ENCODE measurements at places on chromosomes 12 and 14.
A peak's percentile ranks its signal among the peaks of the same experiment; 100 is the strongest.

DNA sequence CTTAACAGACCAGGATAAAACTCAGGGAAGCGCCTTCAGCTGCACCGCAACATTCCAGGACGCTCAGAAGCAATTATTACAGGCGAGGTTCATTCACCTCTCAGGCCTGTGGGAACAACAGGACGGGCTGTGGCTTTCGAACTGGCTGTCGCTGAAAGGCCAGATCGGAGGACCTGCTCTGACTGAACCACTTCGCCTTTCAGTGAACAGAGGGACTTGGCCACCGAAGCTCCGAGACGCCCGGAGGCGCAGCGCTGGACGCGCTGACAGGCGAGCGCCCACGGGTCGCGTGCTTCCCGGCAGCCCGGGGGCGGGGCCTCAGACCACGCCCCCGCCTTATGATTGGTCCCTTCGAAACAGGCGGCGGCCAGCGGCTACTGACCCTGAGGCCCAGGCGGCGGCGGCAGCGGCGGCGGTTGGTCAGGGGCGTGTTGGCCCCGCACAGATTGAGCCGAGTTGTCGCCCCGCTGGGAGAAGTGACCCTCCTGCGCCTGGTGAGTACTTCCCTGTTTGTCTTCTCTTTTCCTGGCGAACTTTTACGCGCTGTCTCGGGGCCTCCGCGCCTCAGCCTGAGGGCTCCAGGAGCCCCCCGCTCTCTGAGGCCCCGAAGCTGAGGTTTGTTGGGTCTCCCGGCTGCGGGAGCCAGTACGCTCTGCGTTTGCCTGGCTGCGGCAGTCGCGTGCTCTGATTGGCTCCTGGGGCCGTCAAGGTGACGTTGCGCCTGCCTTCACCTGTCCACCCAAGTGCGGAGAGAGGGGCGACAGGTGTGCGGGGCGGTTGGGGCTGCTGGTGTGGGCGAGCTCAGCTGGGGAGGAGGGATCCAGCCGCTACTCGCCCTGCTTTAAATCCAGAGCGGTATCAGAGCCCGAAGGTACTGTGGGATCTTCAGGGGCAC is at the start of gene GAS2L3:
GAS2L3 (plus strand) TSS at position 393 of the 895 bp plus-strand sequence. CDS start 21,221 bp downstream, outside the sequence.
- peak; percentile 21 for DNase-seq

DNA sequence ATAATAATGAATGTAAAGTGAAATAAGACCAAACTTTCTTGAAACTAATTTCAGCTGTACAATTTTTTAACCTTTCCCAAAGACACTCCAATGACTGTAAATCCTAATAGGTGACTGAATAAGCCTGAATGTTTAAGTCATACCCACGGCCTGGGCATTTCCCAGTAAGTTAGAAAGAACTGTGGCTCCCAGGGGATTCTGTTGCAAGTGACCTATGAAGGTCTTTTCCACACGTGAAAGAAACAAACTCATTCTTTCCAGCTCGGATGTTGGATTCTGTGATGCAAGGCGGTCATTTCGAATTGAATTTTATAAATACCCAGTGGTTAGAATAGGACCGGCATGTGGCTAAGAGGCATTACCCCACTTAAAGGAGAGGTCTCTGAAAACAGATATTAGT is 1134.4 kb downstream of the GALC start:
- DNase-seq: no peak

GRCh38 chr12:41344776-41345470 is 156.8 kb downstream of the PDZRN4 start:
- DNase-seq: no peak

DNA sequence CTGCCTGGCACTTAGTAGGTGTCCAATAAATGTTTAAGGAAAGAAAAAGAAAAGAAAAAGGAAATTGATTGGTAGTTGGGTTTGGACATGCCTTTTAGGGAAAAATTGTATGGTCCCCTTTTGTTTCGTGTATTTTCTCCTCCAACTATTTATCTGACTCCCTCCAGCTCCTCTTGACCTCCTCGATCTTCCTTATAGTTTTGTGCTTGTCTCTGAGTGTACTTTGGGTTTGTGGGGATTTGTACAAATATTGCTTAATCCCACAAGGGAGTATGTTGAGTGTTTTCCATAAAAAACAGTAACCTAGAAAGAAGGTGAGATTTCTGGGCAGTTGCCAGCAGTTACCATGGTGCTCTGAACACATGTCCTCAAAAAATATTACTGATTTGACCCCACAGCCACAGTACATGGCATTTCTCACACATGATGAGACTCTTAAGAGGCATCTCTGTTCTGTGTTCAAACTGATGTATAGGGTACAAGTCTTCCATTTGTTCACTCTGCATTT is 15.7 kb downstream of the PLEKHG7 start:
- DNase-seq: no peak

GRCh38 chr14:67421356-67422224 is 9.6 kb upstream of the PLEK2 start:
- no peak for DNase-seq

DNA sequence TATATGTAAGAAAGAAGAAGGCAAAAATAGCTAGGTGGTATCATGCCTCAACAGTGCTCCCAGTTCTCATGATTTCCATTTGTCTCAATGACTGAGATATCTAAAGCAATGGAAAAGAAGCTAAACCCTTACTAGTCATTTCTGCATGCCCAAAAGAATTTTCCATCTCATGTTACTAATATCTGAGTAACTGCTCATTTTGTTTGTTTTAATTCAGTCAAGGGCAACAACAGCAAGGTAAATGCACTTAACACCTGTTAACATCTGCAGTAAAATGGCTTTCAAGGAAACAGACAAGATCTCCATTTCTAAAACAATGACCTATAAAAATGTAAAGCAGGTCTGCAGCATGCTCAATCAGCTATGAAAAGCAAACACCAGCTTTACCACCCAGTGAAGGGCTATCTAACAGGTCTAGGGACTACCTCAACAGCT is 19.4 kb upstream of the SELPLG start:
- DNase-seq: no peak

DNA sequence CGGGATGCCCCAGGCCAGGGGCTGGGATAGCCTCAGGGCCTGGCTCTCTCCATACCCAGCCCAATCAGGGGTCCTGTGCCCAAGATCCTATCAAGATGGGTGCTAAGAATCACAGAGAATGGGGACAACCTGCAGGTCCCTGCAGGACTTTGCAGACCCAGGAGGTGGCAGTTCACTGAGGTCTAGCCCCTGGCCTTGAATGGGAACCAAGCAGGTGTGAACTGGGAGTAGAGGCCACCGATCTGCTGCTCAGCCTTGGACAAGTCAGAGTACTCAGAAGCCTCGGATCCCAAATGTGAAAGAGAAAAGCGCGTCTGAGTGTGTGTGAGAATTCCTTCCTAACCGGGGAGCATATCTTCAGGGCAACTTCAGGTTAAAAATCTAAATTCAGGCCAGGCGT is 76.2 kb downstream of the ARL6IP4 start:
- DNase-seq: no peak

- no peak for DNase-seq
Measured at GRCh38 chr12:16330560-16330959, 16.9 kb upstream of the MGST1 start.

GRCh38 chr14:52325126-52325525 is 11.0 kb downstream of the PTGER2 start:
- DNase-seq: no peak

DNA sequence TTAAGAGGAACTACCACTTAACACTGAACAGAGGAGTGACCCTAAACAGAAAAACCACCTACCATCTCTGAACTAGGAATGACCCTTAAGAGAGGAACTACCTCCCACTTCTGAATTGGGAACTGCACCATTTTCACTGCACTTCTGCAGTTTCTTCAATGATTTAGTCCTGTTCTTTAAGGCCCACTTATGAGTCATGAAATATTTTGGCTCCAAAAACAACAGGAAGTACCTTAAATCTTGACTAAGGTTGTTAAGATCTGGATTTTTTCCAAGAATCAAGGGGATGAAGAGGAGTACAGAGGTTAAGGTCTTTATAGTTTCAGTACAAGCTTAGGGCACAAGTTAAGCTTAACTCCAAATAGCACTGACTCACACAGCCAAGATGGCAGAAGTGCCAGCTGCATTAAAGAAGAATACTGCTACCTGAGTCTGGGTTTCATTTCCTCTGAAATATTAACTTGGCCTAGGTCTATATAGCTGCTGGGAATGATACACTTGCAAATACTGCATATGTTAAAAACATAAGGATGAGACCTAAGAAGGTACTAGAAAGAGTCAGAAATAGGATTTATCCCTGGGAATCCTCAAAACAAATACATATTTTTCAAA is 4.2 kb downstream of the NPC2 start:
- DNase-seq: no peak

- DNase-seq: no peak
Measured at GRCh38 chr14:67270145-67270753, 29.0 kb downstream of the PALS1 start.

DNA sequence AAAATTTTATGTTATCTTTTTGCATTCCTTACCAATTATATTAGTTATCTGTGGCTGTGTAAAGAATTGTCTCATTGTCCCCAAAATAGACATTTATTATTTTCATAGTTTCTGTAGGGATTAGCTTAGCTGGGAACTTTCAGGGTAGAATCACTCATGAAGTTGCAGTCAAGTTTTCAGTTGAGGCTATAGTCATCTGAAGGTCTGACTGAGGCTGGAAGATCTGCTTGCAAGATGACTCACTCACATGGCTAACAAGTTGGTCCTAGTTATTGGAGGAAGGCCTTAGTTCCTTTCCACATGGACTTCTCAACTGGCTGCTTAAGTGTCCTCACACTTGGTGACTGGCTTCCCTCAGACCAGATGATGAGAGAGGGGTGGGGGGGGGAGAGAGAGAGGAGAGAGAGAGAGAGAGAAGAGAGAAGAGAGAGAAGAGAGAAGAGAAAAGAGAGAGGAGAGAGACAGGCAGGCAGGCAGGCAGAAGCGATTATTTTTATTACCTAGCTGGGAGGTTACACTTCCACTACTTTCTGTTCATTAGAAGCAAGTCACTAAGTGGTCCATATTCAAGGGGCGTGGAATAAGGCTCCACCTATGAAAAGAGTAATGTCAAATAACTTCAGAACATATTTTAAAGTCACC is 6.4 kb downstream of the AP5M1 start:
- no peak for DNase-seq

DNA sequence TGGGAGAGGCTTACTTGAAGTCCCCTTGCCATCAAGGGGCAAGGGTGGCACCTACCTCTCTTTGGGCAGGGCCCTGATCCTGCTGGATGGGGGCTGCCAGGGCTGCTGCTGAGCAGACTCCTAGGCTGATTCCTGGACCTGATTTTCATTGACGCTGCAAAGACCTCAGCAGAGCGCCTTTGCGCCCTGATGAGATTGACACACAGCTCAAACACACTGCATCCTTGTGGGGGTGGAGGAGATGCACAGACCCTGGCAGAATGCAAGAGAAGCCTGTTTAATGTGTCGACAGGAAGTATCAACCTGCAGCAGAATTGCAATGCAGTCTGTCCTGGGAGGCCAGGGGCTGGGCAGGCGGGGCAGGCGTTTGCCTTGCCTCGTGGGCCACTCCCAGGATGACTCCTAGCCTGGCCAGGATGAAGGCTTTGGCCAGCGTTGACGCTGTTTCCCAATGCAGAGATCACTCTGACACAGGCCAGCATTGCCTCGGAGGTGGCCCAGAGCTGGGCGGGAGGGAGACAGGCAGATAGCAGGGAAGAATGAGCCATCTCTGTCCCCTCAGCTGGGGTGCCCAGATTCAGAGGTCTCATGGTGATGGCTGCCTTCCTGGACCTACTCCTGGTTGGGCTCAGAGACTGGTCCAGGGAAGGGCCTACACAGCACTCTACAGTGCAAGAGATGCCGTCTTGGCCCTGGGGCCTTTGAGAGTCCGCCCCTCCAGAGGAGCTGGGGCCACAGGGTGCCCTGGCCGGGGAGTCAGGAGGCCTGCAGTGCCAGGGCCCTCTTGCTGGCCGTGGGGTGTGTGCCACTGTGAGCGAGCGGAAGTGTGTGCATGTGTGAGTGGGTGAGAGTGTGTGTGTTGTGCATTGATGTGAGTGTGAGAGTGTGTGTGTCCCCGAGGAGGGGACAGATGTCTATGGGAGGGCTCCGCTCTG is 108.3 kb downstream of the KIF26A start:
- DNase-seq: no peak

- no peak for DNase-seq
Measured at GRCh38 chr12:52828156-52828555, 6.0 kb downstream of the KRT79 start.

DNA sequence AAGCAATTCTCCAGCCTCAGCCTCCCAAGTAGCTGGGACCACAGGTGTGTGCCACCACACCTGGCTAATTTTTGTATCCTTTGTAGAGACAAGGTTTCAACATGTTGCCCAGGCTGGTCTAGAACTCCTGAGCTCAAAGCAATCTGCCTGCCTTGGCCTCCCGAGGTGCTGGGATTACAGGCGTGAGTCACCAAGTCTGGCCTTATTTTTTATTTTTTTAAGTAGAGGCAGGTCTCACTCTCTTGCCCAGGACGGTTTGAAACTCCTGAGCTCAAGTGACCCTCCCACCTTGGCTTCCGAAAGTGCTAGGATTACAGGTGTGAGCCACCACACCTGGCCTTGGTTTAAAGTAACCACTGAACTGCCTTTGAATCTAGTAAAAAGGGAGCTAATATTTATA is 56.8 kb downstream of the SPPL3 start:
- no peak for DNase-seq

- no peak for DNase-seq
Measured at GRCh38 chr12:57101892-57102695, 9.1 kb downstream of the STAT6 start.

DNA sequence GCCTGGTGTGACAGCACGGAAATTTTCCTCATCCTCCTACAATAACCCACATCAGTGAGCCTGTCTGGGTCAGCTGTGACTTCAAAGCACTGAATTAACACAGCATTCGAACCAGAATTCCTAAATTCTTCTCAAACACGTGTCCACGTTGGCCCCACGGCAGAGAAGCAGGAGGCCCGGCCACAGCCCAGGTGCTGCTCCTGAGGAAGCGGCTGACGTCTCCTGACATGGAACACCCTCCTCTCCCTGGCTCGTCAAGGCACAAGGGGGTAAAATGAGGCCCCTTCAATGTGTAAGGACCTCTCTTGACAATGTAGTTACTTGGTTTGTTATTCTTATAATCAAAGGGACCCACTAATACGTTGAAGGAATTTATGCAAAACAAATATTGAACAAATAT is 156.3 kb upstream of the GSC start:
- DNase-seq: no peak

GRCh38 chr14:72666610-72667009 is 227.3 kb downstream of the DPF3 start:
- DNase-seq: no peak

- DNase-seq: no peak
Measured at GRCh38 chr12:124428792-124429281, 133.9 kb downstream of the RFLNA start.

DNA sequence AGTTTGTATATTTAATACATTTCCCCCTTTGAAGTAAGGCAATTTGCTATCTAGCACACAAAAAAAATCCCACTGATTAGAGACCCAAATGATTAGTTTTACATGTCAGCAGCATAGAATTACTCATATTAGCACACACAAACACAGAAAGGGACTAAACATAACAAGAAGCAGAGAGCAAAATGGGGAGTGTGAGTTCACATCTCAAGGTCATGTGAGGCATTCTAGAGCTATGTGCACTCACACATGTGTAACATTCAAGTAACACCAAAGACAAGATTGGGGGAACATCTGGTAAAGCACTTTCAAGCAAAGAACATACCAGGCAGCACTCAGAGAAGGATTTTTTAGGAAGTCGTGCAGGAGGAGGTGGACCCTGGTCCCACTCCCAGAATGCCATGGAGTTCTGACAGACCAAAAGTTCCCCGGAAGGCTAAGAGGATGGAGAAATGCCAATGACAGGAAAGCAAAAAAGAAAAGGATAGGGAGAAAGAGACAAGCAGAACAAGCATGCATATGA is 105.8 kb upstream of the SINHCAF start:
- no peak for DNase-seq
